ENCODE measurements at places on chromosomes 5 and 9.

DNA sequence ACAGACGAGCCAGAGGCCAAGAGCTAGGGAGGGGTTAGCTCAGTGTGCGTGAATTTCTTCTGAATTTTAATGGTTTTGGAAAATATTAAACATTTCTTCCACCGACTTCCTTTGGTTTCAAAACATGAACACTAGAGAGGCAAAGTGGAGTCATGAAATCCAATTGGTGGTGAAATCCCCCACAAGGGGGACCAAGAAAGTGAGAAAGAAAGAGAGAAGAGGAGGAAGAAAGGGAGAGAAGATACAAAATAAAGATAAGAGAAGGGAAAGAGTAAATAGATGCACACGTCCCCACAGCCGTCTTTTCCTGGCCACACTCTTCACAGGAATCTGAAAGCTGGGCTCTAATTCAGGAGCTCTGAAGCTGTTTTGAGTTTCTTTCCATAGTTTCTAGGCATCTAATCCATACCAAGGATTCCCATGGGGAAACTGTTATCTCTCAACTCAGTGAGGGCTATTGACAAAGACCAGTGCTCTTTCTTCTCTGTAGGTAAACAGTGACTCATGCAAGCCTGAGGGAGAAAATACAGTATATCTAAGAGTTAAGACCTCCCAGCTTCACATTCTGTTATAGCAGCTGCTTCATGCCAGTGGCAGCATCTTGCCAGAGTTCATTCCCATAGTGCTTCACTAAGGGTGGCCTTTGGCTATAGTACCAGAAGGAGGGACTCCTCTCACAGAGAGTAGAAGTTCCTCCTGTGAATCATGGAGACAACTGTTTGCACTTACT lies 115.8 kb upstream of the LIFR start:
- no peak for DNase-seq

DNA sequence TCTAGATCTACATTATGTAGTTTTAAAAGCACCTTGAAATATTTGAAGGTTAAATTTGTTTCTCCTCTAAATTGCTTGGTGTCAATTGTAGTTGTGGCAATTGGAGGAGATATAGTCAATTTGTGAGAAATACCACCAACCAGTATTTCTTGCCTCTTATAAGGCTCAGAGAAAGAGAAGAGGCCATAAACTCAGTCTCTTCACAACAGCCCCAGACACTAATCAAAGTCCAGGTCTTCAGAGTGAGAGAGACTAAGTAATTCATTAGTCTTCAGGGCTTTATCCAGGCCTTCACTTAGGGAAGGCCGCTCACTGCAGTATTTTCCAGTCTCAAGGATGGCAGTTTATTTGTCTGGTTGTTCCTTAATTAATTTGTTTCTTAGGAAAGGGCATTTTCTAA lies 168.0 kb upstream of the RGMB start:
- DNase-seq, result no peak

DNA sequence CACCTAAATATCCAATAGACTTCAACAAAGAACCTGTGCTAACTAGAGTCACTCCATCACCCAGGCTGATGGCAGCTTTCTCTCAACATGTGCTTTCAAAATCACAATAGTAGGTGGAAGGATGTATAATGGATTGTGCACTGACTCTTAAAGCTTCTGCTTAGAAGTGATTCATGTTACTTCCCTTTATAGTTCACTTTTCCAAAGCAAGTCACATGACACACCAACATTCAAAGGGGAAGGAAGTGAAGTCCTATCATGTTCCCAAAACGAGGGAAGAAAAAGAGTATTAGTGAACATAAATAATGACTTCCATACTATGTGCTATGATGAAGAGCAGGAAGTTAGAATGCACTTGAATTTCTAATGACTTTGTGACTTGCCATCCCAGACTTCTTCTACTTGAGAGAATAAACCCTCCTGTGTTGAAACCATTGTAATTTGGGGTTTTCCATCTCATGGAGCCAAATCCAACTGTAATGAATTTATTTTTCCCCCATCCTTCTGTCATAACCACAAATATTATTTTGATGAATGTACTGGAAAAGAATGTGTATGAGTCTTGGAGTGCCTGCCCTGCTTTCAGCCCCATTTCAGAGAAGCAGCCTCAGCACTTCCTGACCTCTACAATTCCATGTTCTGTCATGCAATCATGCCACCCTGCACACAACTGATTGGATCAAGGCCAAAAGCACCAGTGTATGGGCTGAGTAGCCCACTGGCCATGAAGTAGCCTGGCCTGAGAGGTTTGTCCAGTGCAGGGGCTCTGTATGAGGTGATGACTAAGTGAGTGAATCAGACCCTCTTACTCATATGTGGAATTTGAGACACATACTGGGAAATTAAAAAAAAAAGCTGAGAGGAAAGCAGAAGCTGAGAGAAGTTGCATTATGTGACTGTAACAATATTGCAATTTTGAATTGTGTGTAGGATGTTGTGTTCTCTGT lies 525.9 kb upstream of the CLINT1 start:
- DNase-seq, result no peak

- no peak for DNase-seq
Measured at GRCh38 chr9:114226246-114227055, 71.1 kb downstream of the COL27A1 start.

DNA sequence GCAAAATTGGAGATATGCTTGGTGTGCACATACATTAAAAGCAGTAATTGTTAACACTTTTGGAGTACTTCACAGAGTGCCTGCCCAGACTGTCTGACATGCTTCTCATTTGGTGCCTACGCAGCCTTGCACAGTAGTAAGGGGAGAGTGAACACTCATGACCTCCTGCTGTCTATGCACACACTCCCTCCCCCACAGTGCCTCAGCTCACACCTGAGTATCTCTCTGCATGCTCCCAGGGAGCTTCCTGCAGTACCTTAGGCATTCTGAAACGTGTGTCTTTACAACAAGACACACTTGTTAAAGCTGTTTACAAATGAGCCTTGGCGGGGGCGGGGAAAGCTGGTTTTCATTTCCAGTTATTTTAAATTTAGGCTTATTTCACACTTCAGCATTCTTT lies 18.0 kb downstream of the MAP3K1 start:
- DNase-seq, result no peak

DNA sequence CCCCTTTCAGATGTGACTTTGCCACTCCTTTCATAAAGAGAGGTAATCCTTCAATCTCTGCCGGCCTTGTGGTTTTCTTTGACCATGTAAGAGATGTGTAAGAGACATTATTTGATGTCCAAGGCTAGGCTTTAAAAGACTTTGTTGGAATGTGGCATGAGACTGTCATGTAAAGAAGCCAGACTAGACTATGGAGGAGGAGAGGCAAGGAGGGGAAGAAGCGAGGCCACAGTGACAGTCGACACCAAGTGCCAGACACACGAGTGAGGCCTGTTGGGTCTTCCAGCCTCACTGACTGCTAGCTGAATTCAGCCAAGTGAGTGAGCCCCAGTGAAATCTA lies 1013.3 kb downstream of the MAT2B start:
- DNase-seq, result no peak

- no peak for DNase-seq
Measured at GRCh38 chr9:89926691-89927220, 321.9 kb downstream of the GADD45G start.

DNA sequence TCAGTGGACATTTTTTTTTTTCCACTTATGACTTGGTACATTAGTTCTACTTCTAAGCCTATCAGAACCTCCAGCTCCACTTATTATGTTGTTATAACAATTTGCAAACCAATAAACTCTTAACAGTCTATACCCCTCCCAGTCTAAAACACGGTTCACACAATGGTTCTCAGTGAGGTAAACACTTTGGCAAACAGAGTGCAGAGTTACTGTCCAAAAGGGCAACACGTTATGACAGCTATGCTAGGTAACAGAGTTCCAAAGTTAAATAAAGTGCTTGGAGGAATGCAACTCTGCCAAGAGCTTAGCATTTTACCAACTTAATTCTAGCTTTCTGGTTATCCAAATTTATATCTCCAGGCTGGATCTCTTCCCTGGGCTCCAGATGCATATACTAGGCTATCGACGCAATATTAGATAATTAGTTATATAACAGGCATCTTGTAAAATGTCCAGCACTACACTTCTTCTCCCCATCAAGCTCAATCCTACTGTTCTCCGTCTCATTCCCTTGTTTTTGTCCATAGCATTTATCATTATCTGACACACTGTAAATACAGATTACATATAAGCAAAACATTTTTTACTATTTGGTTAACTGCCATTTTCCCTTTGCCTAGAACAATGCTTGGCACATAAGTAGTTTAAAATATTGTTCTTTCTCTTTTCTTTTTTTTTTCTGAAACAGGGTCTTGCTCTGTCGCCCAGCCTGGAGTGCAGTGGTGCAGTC lies 14.3 kb downstream of the FNBP1 start:
- DNase-seq, result no peak

All from natural killer cell treated with Interleukin-12 subunit alpha and Interleukin-12 subunit beta and Interleukin-15 and Interleukin-18, amount 100 ng/mL, for 72 hours (primary cell).